GM23248 (cell line): ENCODE measurements at places on chromosomes 6 and 20.

DNA sequence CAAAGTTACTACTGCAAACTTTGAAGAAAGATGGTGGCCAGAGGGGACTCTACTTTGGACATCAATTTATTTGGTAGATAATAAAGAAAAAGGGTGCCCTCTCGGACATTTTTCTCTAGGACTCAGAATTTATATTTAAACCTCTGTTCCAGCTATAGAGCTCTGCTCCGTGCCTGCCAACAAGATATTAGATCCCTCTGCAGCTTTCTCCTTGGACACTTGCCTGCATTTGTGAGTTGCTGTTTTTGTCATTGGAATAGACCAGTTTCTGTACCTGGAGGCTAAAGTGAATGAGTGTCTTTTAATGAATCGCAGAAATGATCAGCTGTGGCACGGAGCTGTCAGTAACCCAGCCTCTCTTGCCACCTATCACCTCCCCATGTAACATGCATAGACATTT, 253.5 kb downstream of the NRN1 start:
- no peak for DNase-seq

DNA sequence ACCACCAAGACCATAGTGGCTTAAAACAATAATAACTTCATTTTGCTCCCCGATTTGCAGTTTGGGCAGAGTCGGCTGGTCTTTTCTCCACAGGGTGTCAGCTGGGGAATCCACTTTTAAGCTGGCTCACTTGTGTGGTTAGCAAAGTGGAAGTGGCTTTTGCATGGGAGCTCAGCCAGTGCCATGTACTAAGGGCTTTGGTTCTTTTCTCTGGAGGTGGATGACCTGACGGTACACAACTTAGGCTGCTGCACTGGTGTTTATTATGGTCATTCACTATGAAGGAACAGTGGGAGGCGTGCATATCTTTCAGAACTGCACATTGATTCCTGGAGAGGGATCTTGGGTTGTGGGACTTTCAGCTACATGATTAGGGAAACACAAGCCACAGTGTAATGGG, 141.0 kb downstream of the OR2B2 start:
- no peak for DNase-seq

DNA sequence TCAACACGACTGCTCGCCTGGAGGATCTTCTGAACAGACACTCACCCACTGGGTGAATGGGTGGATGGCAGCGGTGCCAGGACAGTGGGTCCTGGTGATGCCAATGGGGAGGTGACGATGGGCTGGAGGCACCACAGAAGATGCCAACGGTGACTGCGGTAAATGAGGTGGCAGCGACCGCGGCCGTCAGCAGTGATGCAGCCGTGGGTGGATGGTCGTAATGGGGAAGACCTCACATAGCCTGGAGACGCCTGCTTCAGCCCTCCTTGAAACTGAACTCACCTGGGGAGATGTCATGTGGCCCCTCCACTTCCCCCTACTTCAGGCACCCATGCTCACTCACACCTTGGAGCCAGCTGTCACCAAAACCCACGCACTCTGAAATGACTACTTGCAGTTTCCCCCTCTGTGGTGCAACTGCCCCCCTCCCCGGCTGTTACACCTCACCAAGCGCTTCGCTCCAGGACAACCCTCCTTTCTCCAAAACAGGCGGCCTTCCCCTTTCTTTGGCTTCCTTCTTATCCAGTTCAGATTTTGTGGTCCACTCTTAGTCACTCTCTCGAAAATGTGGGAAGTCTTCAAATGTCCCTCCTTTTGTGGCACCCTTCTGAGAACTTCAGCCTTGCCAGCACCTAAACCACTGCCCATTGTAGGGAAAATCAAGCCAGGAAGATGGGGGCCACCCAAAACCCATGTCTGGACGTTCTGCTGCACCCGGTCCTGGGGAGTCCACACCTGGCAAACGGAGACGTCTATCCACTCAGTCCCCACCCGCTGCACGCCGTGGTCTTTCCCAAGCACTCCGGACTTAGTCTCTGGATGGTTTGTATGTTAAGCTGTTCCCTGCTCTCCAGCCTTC, 10.4 kb upstream of the ABHD16B start:
- DNase-seq, result no peak

DNA sequence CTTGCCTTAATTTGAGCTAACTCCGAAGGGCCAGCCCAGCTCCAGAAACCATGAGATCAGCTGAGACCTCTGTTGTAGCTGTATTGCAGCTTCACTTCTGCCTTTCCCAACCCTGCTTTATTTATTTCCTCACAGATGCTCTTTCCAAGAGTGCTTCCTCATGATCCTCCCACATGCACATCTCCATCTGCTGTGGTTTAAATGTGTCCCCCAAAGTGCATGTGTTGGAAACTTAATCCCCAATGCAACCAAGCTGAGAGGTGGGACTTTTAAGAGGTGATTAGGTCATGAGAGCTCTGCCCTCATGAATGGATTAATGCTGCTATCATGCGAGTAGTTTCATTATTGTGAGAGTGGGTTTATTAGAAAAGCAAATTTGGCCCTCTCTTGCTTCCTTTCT, 164.4 kb upstream of the TAB2 start:
- no peak for DNase-seq

GRCh38 chr6:112842330-112842685, 495.2 kb downstream of the RFPL4B start:
- no peak for DNase-seq

DNA sequence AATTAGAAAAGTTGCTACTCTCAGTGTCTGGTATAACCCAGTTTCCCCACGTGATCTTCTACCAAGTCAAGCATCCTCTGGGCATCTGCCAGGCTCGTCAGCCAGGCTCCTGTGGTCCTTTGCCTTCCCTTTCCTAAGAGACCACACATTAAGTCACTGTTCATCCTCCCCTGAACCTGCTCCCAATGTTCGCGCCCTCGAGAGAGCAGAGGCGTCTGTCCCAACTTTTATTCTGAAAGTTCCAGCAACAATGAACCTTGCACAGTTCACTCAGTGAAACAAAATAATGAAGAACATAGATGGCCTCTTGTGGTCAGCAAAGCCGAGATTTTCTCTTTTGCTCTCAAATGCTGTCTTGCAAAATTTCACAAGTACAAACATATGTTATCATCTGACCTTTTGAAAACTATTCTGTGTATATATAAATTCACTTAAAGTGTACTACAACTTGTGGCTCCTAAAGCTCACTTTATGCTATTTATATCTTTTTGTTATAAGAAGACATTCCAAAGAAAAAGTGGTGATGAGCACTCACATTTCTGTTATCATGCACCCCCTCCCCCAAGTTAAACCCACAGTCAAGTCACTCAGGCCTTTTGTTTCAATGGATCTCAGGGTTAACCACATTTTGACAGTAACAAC, 39.2 kb upstream of the NHSL1 start:
- peak; percentile 39 for DNase-seq

DNA sequence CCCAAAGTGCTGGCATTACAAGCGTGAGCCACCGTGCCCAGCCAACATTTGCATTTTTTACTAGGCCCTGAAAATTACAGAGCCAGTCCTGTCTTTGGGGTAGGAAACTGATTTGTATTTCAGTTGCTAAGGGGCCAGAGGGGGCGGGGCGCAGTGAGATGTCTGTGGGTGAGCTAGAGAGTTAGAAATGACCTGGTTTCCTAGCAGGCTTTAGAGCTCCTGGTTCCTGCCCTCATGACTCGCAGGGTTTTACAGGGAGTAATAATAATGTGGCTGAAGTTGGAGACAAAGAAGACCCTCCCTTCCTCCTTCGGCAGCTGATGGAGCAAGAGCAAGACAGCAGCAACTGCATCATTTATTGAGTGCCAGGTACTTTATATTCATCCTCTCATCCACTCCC, 131.5 kb downstream of the TFAP2C start:
- peak; percentile 53 for DNase-seq

GRCh38 chr20:41168281-41169161, 31.2 kb downstream of the PLCG1 start:
- no peak for DNase-seq

DNA sequence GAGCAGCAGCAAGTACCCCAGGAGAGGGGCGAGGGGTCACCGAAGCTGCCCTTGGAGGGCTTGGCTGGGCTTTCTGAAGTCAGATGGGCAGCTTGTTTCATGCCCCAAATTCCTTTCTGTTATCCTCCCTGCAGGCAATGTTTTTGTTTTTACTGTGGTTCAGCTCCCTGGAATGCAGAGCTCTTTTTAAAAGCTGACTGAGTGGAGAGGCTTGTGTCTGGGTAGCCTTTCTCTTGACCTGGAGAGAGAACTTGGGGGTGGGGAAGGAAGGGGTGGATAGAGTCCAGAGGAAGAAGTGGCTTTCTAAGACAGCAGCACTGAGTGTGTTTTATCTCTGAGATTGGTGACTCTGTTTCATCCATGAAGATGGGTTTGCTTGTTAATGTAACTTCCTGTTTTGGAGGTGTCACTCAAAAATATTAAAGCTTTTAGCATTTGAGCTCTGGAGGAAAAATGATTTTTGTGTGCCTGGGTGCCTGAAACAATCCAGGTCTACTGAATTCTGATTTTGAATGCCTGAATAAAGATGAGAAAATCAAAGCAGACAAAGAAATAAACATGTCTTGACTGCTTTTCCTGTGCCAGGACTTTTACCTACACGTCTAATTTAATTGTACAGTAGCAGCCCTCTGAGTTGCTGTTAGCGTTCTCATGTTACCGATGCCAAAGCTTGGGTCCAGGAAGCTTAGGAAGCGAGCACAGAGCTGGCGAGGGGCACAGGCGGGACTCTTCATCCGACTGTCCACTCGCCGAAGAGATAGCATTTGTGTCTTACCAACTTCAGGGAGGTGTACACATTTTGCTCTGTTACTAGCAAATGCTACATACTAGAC, 78.2 kb upstream of the EEF1E1 start:
- DNase-seq, result peak; percentile 70

DNA sequence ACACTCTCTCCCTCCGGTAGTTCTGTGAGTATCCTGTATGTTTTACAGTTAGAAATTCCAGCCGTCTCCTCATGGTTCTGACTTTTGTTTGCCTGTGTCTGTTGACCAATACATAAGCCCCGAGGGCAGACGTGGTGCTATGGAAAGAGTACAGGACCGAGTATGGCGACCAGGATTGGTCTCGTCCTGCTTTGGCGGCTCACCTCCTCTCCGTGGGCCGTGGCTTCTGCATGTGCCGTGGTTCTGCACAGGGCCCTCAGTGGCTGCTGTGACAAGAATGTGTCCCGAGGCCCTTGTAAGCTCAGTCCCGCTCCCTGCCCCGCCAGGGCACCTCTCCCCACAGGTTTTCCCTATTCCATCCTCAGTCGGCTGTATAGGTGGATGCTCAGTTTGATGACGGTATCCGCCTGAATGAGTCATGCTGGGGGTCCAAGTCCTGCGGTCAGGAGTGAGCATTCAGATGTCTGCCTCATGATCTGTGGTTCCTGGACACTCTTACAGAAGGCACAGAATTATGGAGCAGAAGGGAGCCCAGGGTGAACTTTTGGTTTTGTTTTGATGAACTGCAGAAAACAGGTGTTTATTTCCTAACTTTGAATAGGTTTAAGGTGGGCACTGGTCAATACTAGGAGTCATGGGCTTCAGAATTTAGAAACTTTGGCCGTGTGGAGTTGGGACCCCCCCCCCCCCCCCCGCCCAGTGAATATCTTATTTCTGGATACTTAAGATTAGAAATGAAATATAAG, 1.2 kb downstream of the ARFGAP1 start:
- DNase-seq, result peak; percentile 92

DNA sequence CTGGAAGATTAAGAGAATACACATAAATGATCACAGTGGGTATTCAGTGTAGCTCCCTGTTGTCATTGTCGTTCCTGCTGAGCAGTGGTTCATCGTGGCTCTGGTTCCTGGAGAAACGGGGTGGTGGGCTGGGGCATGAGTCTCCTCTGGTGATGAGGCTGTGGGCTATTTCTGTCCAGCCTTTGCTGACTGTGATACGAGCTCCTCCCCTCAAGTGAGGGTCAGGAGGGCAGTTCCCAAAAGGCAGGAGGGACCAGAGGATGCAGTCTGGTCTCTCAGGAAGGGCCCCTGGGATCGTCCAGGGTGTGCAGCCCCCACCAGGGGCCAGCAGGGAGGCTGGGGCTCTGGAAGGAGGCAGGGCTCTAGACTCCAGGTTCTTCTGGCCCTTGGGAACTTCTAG, 31.1 kb upstream of the DLGAP4 start:
- no peak for DNase-seq

GRCh38 chr20:52761867-52762266, 210.3 kb upstream of the TSHZ2 start:
- peak; percentile 18 for DNase-seq

DNA sequence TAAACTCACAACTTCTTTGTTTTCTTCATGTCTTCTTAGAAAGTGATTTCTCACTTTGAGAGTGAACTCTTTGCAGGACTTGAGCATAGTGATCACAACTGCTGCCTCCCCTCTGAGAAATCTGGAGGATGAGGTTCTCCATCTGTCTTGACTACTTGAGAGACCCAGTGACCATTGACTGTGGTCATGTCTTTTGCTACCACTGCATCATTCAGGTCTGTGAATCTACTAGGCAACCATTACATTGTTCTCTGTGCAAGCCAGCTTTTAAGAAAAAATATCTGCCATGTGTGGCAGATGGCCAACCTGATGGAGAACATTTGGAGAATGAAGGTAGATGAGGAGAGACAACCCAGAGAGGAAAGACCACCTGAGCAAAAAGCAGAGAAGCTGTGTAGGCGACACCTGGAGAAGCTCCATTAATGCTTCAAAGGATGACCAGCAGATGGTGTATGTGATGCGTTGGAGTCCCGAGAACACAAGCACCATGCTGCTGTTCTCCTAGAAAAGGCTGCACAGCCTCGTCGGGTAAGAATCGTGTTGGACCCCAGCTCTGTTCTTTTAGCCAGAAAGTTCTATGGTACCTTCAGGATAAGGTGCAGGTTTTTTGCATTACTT, 25.1 kb upstream of the TRIM26 start:
- peak; percentile 42 for DNase-seq

GRCh38 chr6:85797993-85798392, 155.3 kb upstream of the SYNCRIP start:
- DNase-seq, result no peak

- DNase-seq, result peak; percentile 77
These were observed 102.6 kb upstream of the TNFAIP3 start for GRCh38 chr6:137764464-137764863.

DNA sequence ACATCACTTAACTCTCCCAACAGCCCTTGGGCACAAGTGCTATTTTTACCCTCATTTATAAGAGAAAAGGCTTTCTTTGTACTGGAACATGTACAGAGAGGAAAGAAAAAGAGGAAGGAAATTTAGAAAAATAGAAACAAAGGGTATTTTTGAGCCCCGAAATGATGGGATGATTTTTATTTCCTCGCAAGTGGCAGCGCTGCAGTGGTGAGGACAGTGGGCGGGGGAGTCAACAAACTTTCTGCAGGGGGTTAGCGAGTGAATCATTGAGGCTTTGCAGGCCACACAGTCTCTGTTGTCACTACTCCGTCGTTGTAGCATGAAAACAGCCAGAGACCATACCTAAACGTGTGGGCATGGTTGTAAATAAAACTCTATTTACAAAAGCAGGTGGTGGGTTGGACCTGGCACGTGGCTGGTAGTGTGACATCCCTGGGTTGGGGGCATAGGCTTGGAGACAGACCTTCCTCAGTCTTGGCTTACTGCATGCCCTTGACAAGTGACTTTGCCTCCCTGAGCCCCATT, 25.5 kb upstream of the OCSTAMP start:
- no peak for DNase-seq

DNA sequence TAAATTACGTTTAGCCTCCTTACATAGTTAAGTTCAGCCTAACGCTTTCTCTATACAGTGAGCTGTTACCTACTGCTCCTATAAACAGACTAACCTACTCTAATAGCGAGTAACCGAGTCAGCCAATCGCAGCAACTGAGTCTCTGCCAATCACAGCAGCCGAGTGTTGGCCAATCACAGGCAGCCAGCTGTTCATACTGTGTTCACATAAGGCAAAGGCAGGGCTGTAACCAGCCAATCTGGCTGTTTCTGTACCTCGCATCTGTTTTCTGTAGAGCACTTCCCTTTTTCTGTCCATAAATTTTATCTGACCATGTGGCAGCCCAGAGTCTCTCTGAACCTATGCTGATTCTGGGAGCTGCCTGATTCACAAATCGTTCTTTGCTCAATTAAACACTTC, 263.9 kb upstream of the JARID2 start:
- no peak for DNase-seq
